ENCODE measurements at places on chromosomes 6 and 20.
A peak's percentile ranks its signal among the peaks of the same experiment; 100 is the strongest.

- no peak for DNase-seq
Observed at GRCh38 chr20:33353013-33353402, 48.3 kb downstream of the CDK5RAP1 start.

DNA sequence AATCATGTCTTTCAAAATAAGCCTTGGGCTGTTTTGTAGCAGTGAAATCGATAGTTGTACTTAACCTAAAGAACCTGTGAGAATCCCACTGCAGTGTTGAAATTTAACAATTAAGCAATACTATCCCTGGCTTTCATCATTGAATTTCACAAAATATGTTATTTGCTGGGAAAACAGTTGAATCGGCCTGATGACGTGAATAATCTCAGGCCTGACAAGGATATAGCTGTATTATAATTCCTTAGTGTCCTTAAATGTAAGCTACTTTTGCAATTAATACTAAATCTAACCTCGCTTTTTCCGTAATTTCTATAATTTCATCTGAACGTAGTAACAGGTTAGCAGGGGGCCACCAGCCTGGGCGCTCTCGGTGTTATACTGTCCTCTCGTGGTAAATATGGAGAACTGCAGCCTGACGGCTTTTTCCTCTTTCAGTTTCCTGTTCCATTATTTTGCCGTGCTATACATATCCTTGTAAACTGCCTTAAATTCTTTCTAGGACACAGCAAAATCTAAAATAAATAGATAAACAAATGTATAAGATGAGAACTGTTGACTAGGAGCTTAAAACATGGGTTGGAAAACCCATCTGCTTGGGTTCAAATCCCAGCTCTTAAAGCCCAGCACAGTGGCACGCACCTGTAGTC is 24.0 kb downstream of the MTFR2 start:
- peak; percentile 37 for DNase-seq

GRCh38 chr6:139611327-139612134 is 237.1 kb upstream of the CITED2 start:
- no peak for DNase-seq

DNA sequence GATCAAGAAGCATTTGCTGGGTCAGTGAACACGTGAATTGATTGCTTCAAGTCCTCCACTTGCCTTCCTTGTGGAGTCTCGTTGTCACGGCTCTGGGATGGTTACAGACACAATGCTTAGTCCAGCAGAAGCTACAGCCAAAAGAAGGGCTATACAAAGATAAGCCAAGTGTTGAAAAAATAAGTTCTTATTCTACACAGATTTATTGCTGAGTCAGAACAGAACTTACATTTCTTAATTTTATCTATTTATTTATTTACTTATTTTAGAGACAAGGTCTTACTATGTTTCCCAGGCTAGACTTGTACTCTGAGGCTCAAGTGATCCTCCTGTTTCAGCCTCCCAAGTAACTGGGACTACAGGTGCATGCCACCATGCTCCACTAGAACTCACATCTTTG is 199.0 kb downstream of the MYLK4 start:
- no peak for DNase-seq

DNA sequence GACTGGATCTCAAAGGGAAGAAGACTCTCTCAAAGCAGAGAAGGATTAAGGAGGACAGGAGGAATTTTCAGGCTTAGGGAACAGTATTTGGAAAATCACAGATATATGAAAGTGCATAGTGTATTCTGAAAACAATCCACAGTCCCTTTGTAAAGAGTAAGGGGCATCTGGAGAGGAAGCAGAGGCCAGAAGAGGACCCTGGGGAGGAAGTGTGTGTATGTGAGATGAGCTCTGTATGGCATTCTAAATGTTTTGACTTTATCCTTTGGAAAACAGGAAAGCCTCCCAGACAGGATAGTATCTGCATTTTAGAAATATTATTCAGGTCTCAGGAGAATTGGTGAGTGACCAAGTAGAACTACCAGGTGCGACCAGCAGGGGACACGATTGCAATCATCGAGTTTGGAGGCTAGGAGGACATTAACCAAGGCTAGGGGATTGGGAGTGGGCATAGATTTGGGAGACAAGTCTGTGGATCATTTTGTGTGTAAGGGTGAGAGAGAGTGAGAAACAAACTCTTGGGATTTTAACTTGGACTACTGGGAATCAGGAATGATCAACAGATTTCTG is 38.3 kb upstream of the FAM184A start:
- DNase-seq = no peak

DNA sequence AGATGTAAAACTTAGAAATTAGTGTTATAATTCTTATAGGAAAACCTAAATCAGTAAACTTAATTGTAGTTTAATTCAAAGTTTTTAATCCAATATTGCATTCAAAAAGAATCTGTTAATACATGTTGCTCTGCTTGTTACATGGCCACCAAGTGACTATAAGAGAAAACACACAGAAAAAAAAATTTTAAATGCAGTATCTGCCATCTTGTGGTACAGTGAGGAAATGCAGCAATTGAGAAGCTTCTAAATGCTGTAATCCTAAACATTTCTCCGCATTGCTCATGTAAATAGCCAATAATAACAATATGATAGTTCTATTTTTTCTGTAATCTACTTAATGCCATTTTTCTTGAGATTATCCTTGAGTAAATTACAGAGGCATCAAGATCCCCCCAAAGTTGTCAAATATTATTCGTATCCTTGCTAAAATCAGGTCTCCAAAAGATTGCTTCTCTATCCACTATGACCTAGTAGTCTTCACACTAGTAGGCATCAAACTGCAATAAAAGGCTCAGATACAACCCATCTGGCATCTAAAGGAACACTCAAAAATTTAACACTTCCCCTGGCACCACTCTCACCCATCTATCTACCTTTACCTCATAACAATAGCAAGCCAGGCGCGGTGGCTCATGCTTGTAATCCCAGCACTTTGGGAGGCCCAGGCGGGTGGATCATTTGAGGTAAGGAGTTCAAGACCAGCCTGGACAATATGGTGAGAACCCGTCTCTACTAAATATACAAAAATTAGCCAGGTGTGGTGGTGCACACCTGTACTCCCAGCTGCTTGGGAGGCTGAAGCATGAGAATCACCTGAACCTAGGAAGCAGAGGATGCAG is 34.6 kb downstream of the HDAC2 start:
- no peak for DNase-seq

DNA sequence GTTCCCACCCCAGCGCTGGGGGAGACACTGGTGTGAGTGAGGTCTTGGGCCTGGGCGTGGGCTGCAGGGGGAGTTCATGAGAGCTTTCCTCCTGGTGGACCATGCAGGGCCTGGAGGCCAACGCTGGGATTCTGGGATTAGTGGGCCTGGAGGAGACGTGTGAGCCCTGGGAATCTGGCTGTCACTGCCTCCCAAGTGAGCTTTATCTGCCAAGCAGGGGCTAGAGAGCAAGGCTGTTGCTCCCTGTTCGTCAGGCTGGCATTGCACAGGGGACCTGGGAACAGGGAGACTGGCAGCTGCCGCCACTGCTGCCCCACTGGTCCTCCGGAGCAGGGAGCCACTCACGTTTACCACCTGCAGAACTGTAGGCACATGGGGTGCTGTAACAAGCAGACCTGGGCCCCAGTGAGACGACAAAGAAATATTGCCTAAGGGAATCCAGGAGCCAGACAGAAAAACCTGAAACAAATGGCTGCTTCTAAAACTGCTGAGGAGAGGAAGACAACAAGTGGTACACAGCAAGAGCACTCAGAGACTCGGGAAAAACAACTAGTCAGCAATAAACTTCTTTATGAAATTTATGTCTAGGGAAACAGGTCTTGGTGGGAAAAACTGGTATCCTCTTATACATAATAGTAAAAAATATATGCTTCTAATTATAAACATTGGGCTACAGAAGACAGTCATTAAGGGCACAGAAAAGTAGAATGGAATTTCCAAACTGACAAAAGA is 45.2 kb downstream of the PPP1R3G start:
- DNase-seq = no peak

- no peak for DNase-seq
Observed at GRCh38 chr6:45806172-45806571, 209.5 kb downstream of the CLIC5 start.

DNA sequence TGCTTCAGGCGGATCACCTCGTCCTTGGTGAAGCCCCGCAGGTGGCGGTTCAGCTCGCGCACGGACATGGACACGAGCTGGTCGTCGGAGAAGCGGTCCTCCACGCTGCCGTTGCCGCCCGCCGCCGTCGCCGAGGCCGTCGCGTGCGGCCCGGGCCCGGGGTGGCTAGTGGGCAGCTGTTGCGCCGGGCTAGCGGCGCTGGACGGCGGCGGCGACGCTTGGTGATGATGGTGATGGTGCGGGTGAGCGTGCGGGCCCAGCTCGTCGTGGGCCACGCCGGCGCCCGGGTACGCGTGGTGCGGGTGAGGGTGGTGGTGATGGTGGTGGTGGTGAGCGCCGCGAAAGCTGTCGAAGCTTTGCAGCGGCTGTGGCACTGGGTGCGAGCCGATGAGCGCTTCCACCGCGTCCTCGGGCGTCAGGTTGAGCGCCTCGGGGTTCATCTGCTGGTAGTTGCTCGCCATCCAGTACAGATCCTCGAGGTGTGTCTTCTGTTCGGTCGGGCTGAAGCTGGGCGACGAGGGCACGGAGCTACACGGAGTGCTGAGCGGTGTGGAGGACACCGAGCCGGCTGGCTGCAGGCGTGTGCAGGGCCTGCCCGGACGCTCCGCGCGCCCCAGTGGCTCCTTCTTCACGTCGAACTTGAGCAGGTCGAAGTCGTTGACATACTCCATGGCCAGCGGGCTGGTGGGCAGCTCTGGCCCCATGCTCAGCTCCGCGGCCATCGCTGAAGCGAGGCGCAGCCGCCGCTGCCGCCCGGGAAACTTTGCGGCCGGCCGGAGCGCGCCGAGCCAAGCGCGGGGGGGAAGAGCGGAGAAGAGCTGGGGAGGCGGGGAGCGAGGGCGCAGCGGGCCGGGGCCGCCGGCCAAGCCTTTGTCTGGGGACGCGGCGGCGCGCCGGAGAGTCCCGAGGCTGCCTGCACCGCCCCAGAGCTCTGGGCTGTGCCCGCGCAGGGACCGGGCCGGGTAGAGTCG is 622 bp downstream of the MAFB start:
- DNase-seq = no peak

GRCh38 chr20:49790077-49790798 is 22.4 kb upstream of the SLC9A8 start:
- DNase-seq = no peak

- DNase-seq = no peak
Observed at GRCh38 chr6:17242087-17242486, 39.1 kb upstream of the RBM24 start.

DNA sequence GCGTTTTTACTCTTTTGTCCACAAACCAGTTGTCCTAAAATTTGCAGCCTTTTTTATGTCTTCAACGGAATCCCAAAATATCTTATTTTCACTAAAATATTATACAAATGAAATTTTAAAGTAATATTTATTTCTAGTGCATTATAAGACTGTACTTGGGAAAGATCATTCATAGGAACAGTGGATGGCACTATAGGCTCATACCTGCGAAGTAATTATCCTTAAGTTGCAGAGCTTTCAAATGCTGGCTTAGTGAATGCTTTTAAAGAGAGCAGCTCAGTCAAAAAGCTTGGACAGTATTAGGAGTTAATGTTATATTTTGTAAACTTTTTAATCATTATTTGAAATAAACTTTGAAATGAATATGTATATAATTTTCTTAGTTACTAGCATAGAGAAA is 254.9 kb downstream of the CDKAL1 start:
- DNase-seq = no peak

DNA sequence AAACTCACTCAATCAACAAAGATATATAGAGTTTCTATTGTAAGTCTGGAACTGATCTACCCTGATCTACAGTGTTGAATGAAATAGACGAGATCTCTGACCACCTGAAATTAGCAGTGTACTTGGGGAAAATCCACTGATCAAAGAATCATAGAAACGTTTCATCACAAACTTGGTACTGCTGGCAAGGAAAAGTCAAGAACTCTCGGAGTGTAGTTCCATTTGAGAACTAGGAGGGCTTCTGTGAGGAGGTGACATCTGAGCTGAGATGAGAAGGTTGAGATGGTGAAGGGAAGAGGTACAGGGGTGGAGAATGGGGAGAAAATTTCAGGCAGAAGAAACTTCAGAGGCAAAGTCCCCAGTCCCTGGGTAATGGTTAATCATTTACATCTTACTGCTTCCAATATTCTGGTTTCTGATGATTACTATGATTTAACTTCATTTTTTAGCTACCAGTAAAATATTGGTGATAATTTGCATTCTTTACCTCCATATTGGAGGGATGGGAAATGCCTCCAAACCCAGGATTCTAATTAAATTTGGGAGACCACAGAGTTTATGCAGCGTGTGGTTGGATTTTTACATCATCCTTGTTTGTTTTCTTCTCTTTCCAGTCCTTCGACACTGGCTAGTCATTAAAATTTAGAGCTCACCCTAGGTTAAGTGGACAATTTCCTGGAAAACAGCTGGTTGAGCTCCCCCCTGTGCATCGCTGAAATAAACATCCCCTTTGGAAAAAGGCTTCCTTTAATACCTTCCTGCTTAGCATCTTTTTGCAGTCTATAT is 191.9 kb downstream of the BCAS1 start:
- DNase-seq = no peak

DNA sequence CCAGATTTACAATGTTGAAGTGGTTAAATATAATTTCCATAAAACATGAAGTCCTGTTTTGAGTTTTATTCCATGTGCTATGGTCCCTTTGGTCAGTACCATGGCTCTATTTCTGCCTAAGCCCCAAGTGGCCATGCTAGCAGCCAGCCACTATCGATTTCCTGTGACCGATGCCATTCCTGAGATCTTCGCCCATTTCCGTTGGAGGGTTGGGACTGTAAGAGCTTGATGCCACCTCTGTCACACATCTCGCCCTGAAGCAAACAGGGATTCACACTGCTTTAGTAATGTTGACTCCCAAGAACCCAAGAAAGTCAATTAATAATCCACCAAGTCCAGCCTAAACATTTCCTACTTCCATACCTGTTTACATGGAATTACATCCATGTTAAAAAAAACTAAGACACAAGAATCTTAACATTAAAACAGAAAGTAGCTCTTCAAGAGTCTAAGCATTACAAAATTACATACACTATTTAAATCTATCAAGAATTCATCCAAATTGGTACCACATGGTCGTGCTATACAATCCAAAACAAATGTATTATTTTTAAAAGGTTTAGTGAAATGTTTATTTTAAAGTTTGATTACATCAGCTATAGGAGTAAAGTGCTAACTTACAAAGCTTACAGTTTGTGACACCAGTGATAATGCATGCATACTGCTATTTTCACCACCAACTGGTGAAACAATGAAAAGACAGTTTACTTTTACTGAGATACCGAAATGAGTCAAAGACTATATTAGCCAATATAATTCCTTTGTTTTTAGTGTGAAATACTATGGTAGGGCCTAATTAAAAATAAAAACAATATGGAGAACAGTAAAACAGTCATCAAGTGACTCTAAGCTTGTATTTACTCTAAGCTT is 2.5 kb downstream of the RBM39 start:
- DNase-seq = no peak

DNA sequence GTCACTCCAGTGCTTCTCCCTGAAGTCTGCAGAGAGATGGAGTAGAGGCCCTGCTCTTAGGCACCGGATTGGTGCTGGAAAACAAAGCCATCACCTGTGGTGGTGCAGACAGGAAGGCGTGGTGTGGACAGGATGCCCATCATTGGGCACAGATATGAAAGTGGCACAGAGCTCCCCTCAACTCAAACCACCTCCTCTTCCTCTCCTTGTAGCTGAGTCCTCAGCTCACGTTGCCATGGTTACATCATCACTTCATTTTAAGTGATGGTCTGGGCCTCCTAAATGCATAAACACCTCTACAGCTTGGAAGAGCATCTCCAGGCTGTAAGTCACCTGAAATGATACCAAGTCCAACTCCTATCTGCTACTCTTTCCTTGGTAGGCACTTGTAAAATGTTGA is 8.0 kb upstream of the RTF2 start:
- DNase-seq = no peak
